ENCODE measurements at places on chromosomes 3 and 15.

- no peak for DNase-seq
Measured at GRCh38 chr3:191889756-191890155, 428.8 kb downstream of the PYDC2 start.

DNA sequence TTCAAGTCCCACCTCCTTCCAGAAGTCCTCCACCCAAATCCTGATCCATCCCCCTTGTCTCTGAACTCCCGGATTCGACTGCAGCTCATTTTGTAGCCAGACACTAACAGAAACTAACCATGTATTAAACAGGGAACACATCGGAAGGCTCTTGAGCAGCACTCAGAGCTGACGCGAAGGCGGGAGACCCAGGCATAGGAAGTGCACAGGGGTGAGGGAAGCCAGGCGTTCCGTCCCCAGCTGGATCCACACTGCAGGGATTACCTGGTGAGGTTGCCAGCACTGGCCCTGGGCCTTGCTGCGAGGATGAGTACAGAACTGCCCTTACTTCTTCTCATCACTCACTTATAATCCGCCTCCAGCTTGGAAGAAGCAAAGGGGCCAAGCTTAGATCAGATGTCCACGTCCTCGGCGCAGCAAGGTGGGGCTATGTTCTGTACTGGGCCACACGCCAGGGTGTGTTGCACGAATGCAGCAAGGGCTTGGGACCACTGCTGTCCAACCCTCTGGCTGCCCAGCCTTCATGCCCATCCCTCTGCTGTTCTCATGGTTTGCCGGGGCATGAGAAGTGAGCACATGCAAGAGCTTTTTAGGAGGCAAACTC lies 124.2 kb upstream of the SMAD3 start:
- DNase-seq = no peak

GRCh38 chr3:142886940-142887339 lies 1.9 kb downstream of the PCOLCE2 start:
- no peak for DNase-seq

GRCh38 chr15:85771781-85772445 lies 22.8 kb downstream of the KLHL25 start:
- DNase-seq = no peak

DNA sequence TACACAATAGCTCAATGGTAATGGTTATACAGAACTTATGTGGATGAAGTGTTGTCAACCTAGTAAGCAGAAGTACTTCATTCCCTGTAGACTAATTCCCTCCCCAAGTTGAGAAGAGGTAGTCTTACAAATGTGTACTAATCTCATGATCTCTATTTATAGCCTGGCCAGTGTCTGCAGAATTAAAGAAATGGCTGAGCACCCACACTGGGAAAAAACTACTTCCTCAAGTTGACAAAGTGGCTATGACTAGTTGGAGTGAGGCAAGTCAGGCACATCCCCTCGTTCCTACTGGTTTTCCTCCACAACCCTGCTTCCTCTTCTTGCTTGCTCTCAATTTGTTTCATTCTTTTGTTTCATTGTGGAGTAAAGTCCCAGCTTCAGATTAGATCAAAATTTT lies 566.7 kb upstream of the ZNF717 start:
- no peak for DNase-seq

GRCh38 chr3:105118905-105119304 lies 247.8 kb upstream of the ALCAM start:
- no peak for DNase-seq

DNA sequence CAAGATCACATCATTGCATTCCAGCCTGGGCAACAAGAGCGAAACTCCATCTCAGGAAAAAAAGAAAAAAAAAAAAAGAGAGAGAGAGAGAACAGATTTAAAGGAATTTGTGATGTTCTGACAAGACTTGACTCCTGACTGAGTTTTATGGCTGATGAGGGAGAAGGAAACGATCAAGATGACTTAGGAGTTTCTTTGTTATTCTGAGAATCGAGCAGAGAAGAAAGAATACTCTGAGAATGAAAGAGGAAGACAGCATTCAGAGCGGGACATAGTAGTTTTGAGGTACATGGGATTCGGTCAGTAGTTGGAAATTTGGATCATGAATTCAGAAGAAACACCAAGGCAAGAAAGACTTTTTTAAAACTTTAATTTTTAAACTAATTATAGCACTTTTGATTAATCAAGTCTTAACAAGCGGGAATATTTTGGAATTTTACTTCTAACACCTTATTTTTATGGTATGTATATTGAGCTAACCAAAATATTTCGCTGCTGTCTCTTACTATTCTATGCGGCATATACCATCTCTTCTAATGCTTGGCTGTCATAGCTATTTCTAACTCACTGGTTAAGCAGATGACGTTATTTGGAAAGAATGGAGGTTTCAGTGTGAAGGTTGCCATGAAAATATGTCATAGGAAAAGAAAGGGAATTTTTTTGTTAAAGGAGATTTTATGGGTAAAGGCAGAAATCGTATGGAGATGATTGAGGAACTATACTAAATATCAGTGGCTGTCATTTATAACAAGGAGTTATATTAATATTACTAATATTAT lies 644.1 kb downstream of the RBMS3 start:
- no peak for DNase-seq
